ENCODE measurements at places on chromosomes 5 and 9.

DNA sequence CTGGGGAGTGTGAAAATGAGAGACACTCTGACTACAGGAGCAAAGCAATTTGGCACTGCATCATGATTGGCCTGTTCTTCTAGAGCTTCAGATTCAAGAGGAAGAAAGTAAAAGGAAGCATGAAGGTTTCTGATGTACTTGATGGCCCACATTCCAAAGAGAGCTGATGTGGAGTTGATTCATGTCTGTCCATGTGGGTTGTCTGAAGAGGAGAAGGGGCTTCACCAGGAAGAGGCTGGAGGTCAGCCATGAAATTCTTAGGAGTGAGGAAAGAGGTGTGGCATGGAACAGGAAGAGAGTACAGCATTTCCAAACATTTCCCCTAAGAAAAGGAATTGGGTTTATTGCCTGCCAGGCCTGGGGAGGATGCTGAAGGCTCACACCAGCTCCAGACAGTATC is 70.7 kb downstream of the PTCD2 start:
- DNase-seq: no peak

- no peak for DNase-seq
Measured at GRCh38 chr5:74095871-74096270, 469.9 kb downstream of the ARHGEF28 start.

DNA sequence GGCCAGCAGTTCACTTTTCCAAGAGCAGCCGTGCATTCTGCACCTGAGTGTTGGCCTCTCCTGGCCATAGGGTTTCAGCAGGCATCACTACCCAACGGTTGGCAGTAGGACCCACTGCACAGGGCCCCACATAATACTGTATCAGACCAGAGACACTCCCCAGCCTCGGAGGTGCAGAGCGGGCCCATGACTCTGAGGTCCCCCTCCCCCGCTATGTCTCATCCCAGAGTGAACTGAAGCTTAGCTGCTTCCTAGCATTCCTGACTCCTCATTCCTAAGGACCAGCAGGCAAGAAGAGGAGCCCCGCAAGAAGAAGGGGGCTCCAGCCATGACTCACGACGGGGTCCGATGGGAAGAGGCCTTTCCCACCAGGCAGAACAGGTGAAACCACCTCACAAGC is 67.2 kb downstream of the CAMSAP1 start:
- no peak for DNase-seq

DNA sequence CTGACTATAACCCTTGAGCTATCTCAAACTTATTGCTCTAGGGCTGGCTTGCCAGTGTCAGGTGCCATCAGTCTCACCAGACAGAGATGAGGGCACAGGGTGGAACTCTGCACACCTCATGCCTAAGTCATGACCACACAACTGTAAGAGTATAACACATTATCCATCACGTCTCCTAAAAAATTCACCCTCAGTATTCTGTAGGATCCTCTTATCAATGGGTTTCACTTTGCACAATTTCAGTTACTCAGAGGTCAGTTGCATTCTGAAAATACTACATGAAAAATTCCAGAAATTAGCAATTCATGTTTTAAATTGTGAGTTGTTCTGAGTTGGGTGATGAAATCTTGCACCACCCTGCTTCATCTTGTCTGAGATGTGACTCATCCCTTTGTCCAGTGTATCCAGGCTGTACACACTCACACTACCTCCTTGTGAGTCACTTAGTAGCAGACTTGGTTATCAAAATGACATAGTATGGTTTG is 690.9 kb upstream of the CDH18 start:
- no peak for DNase-seq

DNA sequence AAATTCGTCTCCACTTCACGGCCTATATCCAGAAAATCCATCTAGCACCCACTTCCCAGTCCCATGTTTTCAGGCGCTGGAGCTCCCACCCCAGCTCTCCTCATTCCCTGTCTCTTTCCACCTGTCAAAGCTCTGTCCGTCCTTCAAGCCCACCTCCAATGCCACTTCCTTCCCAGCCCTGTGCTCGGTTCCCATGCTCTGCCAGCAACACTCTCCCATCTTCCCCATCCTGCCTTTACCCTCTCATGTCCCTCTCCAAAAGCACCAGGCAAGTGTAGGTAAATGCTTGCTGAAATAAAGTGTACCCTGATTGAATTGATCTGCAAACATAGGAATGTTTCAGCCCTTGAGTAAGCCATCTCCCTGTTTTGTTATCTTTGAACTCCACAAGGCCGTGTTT is 9.2 kb downstream of the DRD1 start:
- DNase-seq: no peak

GRCh38 chr9:97564291-97565175 is 63.1 kb downstream of the TMOD1 start:
- DNase-seq: no peak

DNA sequence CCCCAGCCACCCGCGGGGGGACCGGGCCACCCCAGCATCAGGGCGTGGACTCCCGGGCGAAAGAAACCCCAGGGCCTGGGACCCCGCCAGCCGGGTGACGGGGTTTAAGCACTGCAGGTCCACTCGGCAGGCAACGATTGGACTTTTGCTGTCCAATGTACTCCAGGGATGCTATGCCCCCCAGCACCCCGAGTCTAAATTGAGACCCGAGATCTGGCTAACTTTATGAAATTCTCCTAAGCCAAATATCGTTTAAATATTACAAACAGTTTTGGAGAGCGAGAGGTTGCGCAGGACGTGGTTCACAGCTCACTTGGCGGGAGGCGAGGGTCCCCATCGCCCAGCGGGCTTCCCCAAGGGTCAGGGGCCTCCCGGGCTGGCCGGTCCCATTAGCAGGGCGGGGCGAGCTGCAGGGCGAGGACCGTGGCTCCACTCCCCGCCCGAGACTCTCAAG is 384 bp upstream of the MRPS2 start:
- no peak for DNase-seq

DNA sequence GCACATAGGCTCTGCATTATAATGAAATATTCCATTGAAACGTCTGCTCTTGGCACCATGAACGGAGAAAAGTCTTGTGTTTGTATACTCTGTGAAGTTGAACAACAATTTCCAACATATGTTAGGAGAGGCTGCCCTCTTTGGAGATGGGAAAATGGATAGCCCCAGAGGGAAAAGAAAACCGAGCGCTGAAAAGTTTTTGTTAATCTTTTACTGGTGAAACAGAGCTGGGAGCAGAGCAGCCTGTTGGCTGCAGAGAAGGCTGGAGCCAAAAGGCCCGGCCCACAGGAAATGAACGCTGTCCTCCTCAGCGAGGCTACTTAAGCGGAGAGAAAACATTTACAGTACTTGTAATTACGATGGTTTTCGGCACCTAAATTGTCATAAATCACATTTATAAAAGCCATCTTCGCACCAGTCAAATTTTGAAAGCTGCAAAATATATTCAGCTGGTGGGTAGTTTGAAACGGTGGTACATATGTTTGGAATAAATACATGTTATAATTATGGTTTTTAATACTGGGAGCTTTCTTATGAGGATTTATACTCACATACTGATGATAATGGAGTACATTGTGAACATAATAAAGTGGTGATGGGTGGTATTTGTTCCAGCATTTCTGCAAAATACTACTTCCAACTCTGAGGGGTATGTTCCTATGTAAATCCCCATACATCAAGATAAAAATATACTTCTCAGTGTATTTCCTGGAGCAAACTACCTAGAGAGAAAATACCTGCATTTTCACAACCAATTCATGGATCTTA is 129.6 kb upstream of the CNTLN start:
- DNase-seq: no peak

- no peak for DNase-seq
Measured at GRCh38 chr9:84990850-84991513, 321.5 kb downstream of the NTRK2 start.

GRCh38 chr5:99019812-99020697 is 91.2 kb upstream of the CHD1 start:
- no peak for DNase-seq

GRCh38 chr9:18396102-18396728 is 77.7 kb upstream of the ADAMTSL1 start:
- no peak for DNase-seq

DNA sequence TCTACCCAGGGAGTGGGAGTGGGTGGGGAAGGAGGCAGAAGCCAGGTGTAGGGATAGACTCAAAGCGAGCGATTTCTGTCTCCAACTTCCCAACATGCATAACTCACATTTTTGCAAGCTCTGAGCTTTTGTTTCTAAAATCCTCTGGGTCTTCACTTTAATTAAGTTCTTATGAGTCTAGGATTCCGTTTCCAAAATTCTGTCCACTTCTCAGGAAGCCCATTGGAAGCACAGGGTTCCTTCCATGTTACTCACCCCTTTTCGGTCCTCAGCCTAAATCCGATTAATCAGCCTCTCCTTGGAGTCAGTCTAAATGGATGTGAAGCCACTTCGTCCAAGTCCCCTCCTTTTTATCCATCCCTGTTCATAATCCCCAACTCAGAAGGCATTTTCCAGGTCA is 1.4 kb downstream of the GPX3 start:
- DNase-seq: no peak

- DNase-seq: no peak
Measured at GRCh38 chr9:89771205-89771604, 166.4 kb downstream of the GADD45G start.

DNA sequence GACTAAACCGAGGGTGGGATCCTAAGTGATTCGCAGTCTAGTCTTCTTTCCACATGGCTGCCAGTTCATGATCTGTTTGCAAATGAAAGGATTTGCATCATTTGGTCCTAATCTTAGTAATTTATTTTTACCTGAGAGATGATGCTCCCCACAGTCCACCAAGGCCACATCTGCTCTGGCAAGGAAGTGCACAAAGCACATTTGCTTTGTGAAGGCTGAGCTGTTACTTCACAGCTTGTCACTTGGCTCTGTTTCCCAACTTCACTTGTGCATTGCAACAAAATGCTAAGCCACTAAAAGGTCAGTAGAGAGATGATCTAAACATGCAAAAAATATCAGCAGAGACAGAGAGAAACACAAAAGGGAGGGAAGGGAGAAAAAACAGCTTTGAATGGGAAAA is 128.5 kb upstream of the VLDLR start:
- no peak for DNase-seq

- no peak for DNase-seq
Measured at GRCh38 chr9:72592502-72593403, 71.3 kb downstream of the TMC1 start.

- DNase-seq: no peak
Measured at GRCh38 chr9:121357011-121357410, 13.0 kb downstream of the STOM start.

- DNase-seq: no peak
Measured at GRCh38 chr9:126773004-126773607, 31.7 kb upstream of the ZBTB43 start.

- no peak for DNase-seq
Measured at GRCh38 chr5:150660108-150660831, 781 bp upstream of the MYOZ3 start.

- DNase-seq: no peak
Measured at GRCh38 chr5:133179405-133179804, 127.6 kb downstream of the HSPA4 start.

DNA sequence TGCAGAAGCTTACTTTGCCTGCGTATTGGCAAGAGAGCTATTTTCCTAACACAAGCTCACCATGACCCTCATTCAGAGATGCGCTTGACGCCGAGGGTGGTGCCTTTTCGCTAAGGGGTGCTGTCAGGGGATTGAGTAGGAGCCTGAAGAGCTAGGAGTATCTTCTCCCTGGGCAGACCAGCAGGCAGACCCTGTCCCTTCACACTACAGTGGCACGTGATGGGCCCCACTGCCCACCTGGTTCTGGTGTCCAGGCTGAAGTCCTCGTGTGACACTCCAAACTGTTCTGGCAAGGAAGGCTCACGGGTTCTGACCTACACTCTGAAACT is 198.3 kb downstream of the AUH start:
- DNase-seq: no peak

- no peak for DNase-seq
Measured at GRCh38 chr5:31671339-31671741, 32.4 kb downstream of the PDZD2 start.

- DNase-seq: no peak
Measured at GRCh38 chr5:168041583-168041982, 249.9 kb upstream of the WWC1 start.

DNA sequence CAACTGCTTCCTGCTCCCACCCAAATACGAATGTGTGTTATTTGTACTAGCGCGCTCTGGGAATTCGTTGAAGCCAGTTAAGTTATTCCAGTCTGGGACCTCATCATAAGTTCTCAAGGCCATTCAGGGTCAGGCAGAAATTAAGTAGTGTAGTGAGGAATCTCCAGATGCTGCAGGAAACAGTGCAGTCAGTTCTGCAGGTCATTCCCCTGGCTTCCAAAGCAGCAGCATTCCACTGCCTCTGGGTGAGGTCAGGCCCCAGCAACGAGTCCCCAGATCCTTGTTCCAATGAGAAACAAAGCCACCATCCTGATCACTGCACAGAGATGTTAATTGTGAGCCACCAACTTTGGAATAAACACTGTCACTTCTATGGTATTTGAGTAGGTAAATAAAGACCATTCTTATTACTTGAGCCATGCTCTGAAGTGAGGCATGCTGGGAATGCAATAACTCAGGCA is 33.1 kb downstream of the SVEP1 start:
- DNase-seq: no peak

GRCh38 chr5:178496642-178497041 is 93.6 kb downstream of the COL23A1 start:
- no peak for DNase-seq

DNA sequence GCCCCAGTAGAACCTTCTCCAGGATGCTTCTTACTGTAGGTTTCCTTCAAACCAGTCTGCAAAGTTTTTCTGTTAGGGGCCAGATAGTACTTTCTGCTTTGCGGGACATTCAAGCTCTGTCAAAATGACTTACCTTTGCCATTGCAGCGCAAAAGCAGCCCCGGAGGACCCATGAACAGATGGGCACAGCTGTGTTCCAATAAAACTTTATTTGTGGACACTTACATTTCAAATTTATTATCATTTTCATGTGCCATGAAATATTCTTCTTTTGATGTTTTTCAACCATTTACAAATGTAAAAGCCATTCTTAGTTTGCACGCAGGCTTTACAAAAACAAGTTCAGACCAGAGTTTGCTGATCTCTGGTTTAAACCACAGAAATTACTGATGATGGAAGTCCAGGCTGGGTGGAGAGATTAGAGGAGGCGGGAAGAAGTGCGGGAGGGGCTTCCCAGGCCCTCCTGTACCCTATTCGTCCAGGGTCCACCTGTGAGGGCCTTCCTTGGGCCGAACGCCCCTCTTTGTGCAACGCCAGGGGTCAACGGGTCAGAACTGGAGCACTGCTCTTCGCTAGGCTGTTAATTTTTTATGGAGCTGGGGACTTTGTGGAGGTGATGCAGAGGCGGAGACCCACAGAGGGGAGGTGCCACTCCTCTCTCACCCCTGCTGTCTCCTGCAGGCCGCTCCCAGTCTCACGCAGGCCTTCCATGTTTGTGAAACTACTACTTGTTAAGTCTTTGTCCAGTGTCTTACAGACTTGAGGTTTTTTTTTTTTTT is 7.6 kb upstream of the ASS1 start:
- DNase-seq: no peak

DNA sequence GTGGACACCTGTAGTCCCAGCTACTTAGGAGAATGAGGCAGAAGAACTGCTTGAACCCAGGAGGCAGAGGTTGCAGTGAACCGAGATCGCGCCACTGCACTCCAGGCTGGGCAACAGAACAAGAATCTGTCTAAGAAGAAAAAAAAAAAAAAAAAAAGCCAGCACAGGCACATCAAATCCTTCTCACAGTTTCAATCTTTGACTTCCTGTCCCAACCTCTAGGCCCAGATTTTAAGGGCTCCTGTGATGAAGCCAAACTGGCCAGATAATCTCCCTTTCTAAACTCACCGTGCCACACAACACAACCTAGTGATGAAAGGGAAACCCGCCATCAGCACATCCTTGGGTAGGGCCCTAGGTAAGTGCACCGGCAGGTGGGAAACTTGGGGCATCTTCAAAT is 58.1 kb downstream of the ROR2 start:
- DNase-seq: no peak

- DNase-seq: no peak
Measured at GRCh38 chr9:26159575-26160392, 481.5 kb upstream of the TUSC1 start.
